Effector memory CD4-positive, alpha-beta T cell (primary cell): ENCODE measurements at places on chromosomes 5 and 9.

- DNase-seq, result no peak
Observed at GRCh38 chr5:96324708-96325107, 108.3 kb downstream of the PCSK1 start.

- no peak for DNase-seq
Observed at GRCh38 chr5:10553476-10553875, 10.4 kb upstream of the ANKRD33B start.

DNA sequence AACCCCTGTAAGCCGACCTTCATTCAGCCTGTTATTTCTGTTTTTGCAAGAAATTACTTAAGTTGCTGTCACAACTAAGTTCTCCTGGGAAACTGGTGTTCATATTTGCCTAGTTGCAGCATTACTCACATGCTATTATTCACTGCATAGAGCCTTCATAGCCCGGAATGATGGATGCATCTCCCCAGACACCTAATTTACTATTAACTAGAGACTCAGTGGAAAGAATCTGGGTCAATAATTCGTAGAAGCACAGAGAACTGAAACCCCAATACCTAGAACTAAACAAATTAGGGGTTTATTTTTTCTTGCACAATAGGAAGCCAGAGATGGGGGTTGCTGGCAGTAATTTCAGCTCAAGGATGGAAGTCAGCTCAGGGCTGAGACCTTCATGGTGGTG, 45.7 kb upstream of the FAM170A start:
- no peak for DNase-seq

- no peak for DNase-seq
Observed at GRCh38 chr9:135468854-135469521, 10.6 kb upstream of the PPP1R26 start.

DNA sequence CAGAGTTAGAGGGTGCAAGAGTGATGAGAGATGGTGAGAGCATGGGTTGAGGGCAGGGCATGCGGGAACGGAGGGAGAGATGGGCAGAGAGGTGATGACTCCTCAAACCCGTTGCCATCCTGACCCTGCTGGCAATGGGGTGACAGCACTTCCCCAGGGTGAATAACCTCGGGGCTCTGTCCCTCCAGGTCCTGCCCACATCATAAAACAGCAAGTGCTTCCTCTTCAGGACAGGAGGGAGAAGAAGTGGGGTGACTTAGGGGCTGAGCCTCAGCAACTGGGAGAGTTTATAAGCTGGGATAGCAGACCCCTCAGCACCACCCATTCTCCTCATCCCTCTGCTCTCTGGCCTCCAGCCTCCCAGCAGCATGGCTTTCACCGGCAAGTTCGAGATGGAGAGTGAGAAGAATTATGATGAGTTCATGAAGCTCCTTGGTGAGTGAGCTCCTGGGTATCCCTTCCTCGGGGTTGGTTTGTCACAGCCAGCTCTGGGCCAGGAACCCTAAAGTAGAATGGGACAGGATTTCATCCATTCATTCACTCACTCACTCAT, at the start of gene FABP6:
TSS of gene FABP6 (plus strand) at position 317 of the 553 bp plus-strand sequence. CDS start at position 369, 52 bp downstream.
- no peak for DNase-seq

DNA sequence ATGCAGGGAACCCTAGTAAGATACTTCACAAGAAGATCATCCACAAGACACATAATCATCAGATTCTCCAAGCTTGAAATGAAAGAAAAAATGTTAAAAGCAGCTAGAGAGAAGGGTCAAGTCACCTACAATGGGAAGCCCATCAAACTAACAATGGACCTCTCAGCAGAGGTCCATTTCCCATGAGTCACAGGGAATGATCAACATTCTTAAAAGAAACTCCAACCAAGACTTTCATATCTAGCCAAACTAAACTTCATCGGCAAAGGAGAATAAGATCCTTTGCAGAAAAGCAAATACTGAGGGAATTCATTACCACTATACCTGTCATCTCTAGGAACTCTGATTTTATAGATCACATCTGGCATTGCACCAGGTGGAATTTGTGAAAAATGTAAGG, 52.9 kb upstream of the SPATA31E1 start:
- no peak for DNase-seq

- DNase-seq, result no peak
Observed at GRCh38 chr5:171639966-171640365, 145.7 kb upstream of the SMIM23 start.

- DNase-seq, result no peak
Observed at GRCh38 chr5:136482206-136482605, 116.9 kb upstream of the TRPC7 start.

DNA sequence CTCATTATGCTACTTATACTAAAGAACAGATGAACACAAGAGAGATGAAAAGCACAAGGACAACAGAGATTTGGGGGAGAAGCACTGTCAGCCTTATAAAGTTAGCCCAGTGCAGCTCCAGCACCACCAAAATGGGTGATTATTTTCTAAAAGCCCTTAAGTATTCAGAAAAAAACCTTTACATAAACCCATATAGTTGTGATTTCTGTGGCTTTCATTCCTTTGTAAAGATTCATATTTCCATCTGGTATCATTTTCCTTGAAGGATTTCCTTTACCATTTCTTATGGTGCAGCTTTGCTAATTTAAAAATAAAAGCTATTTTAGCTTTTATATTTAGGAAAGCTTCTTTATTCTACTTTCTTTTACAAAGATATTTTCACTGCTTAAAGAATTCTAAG, 311.0 kb downstream of the TMEM167A start:
- DNase-seq, result no peak

- no peak for DNase-seq
Observed at GRCh38 chr5:140355546-140355945, 4.4 kb upstream of the SLC4A9 start.

DNA sequence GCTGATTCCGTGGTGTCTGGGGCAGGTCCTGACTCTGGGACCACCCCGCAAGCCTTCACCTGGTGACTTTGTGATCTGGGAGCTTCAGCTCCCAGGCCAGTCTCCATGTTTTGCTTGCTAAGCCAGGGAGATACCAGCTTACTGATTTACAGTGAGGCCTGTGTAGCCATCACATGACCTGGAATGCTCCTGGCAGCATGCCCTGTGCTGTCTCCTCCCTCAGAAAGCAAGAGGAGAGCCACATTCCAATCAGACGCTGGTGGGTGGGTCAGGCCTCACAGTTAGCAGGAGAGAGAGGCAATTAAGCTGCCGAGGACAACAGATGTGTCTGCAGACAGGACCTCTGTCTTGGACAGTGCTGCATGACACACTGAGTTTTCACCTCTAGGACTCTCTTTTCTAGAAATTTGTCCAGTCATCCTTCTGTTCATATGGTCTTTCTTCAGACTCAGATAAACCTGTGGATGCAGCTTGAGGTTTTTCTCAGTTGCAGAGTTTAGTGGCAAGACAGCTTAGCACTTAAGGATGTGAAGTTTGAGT, 24.4 kb upstream of the GRPEL2 start:
- no peak for DNase-seq

GRCh38 chr9:116589392-116590354, 97.4 kb upstream of the TRIM32 start:
- DNase-seq, result no peak

DNA sequence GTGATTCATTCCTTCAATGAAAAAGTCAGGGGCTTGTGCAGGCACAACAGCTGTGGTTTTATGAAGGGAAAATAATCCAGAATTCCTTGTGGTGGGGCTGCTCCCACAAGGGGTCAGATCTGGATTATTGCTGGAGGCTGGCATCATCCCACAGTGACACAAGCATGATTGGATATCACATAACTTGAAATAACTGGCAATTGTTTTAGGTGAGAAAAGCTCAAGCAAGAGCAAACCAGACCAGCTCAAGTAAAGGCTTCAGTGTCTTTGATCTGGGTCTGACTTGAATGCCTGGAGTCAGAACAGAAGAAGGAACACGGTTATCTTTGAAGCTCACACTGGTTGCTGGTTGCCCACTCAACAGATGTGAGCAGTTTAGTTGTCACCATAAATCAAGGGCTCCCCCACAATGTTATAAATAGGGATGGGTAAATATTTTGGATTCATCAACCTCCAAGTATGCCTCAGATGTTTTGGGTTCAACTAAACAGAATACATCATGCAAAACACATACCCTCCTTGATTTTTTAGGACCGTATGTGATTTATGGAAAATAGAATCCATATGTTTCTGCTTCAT, 3.1 kb upstream of the ZNF474 start:
- no peak for DNase-seq

DNA sequence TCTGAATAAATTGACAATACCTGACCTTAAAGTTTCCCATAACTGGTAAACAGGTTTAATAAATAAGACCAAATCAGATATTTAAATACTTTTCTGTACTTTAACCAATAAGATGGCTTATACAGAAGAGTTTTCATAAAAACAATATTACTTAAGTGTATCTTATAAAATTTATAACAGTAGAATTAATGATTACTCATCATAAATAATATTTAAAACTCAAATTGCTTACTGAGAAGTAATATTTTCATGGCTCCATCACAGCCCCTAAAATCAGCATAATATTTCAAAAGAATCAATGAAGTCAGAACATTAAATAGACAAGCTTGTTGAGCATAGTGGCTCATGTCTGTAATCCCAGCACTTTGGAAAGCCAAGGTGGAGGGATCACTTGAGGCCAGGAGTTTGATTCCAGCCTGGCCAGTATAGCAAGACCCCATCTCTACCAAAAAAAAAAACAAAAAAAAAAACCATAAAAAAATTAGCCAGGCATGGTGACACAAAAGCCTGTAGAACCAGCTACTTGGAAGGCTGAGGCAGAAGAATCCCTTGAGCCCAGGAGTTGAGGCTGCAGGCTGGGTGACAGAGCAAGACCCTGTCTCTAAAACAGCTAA, 23.5 kb downstream of the HOMER1 start:
- no peak for DNase-seq

DNA sequence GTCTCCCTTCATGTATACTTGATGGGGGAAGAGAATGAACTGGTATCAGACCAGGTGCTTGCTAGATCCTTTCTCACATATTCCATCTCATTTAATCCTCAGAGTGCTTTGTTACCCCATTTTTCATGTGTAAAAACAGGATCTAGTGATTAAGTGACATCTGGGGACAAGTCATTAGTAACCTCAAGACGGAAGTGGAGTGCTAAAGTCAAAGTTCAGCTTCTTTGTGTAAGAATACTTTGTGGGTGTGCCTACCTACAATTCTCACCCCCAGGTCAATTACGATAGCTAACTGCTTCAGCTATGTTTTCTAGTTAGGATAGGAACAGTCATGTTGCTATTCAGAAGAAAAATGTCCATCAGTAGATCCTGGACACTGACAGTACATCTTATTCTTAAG, 3.1 kb upstream of the FAM120AOS start:
- no peak for DNase-seq

DNA sequence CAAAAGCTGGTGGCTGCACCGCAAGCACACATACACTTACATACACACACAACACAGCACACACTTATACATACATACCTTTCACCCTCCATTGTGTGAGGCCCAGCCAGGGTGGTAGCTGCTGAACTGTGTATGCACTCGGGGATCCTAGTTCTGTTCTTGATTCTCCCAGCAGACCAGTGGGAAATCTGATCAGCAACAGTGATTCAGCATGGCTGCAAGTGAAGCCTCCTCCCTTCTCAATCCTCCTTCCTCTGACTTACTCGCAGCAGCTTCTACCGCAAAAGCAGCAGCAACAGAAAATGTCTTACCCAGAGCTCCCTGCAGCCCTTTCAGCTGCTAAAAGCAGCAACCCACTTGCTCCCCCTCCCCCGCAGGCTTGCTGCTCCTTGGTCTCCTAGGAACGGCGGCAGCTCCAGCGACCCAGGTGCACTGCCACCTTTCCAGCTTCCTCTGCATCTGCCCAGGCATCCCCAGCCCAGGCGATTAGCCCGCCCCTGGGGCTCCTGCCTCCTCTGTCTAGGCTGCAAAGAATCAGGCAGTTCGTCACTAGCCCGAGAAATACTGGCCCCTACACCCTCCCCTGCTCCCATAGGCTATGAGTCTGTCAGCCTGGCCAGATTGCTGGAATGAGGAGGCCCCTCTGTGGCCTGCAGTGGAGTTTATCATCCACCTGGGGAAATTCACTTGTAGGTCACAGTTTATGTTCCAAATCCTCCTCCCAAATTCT, at the start of gene KLHL3:
TSS of gene KLHL3 (minus strand) at position 535 of the 730 bp plus-strand sequence. CDS start at position 92, 443 bp downstream.
- no peak for DNase-seq

DNA sequence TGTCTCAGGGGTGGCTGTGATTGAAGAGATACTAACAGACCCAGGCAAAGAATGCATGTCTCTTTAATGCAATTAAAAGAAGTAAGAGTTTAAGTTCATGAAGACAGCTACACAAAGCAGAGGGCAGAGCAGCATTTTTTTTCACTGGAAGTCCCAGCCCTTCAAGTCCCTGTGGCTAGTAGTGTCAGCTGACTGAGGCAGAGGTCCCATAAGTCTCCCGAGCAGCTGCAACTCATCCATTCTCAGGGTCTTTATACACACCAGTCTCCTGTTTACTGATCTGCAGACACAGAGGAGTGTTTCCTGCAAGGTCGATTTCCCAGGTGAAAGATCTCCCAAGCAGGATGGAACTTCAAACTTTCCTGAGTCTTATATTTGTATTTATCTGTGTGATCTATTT, 169.4 kb upstream of the GLRA1 start:
- no peak for DNase-seq

GRCh38 chr9:109639674-109640579, 140.1 kb upstream of the PALM2AKAP2 start:
- no peak for DNase-seq

DNA sequence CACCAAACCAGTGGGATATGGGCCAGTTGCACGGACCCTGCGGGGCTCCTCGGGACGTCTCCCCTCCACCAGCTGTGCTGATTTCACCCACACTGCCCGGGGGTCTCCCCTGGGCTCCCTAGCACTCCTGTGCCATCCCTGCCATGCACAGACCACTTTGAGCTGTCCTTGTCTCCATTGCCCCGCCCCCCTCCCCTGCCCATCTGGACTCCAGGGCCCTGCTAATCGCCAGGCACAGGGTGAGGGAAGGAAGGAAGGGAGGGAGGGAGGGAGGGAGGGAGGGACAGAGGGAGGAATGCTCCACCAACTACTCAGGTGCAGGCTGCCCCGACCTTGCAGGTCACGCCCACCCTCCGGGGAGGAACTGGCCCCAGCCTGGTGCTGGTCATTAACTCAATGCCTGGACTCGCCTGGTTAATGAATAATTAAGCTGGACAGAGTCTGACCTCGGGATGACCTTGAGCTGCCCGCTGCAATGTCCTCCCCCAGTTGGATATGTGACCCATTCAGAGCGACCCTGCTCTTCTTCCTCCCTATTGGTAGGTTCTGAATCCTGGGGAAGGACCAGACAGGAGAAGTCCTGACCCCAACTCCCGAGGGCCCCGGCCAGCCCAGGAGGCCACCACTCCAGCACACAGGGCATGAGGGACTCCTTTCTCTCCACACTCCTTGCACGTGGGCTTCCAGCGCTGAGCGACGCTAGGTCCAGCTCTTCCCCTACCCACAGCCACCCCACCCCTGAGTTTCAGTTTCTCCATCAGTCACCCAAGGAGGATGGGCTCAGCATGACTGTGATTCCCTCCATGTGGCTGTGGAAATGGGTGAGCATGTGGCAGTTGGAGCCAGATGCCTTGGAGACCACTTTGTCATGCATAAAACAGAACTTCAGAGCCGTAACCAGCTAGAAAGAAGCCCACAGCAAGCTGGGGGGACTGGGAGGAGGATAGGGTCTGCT, 62.1 kb downstream of the C9orf50 start:
- DNase-seq, result no peak

GRCh38 chr5:88119535-88120125, 149.0 kb downstream of the TMEM161B start:
- no peak for DNase-seq
